ENCODE measurements at places on chromosomes 5 and 9.

DNA sequence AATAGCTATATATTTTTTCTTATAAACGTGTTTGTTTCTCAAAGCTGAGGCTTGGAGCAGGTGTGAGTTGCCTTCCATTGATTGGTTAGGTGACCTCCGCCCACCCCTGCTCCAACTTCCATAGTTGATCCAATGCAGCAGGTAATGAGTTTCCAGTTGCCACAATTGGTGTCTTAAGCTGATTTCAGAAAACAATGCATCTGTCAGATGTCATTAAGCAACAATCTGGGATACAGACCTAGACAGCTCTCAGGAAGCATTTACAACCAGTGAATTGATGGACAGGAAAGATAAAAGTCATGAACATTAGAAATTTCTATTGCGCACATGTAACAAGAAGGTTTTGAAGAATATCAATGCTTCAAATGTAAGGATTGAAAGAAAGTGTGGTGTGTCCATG is 510.5 kb downstream of the SEMA5A start:
- no peak for DNase-seq

GRCh38 chr9:137717776-137718327 is 99.0 kb downstream of the EHMT1 start:
- DNase-seq = no peak

- no peak for DNase-seq
These were observed 290.4 kb upstream of the PDE4D start for GRCh38 chr5:60183881-60184280.

- DNase-seq = no peak
These were observed 2.0 kb upstream of the ZNF462 start for GRCh38 chr9:106860721-106861639.

GRCh38 chr9:112789891-112790774 is 39.6 kb downstream of the SNX30 start:
- DNase-seq = no peak

GRCh38 chr9:68473790-68474189 is 66.9 kb downstream of the TMEM252 start:
- no peak for DNase-seq

DNA sequence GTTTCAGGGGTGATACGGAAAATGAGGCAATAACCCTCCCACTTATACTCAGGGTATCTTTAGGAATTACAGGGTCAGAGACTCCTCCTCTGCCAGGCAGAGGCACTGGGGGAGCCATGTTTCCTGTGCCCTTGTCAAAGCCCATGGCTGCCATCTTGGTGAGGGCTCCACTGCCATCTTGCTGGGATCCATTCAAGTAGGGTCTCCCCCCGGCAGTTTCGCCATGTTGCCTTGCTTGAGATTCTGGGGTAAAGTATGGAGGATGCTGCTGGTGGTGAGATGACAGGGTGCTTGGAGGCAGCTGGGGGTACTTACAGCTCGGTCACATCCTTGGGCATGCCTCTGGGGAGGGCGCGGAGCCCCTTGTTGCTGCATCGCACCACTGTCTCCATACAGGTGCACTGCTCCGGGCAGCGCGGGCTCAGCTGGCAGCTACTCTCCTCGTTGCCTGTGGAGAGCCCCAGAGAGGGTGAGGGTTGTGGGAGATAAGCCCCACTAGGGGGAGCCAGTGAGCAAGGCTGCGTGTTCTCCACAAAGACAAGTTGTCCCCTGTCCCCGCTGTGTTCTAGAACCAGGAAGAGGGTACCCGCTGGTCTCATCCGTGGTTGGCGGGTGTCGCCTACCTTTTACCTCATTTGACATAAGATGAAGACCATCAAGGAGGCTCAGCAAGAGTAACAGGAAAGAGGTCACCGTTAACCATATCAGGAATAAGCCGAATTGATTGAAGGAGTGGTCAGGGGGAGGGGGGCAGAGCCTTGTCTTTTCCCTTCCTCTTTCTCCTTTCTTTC is 169.0 kb upstream of the PANK3 start:
- DNase-seq = no peak

DNA sequence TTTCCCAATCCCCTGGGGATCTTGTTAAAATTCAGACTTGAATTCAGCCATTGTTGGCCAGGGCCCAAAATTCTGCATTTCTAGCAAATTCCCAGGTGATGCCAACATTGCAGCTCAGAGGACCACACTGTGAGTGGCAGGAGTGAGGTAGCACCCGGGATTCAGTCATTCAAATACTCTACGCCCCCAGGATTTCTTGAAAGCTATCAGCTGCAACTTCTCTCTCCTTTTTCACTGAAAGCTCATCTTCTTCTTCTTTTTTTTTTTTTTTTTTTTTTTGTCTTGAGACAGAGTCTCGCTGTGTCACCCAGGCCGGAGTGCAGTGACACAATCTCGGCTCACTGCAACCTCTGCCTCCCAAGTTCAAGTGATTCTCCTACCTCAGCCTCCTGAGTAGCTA is 19.3 kb upstream of the ANKH start:
- no peak for DNase-seq

Data from stimulated activated CD8-positive, alpha-beta memory T cell treated with anti-CD3 and anti-CD28 coated beads, Interleukin-7, amount 100 ng/mL, for 1 hour (primary cell).